PC-9 (cell line): ENCODE measurements at places on chromosomes 6 and 20. TPM values are rescaled to one million over a fixed set of nuclear protein-coding genes. Genes with fewer than 3 reads are reported as not detected.

RAET1G gene
- 0.88 TPM in 1 of 2 replicates, not detected in the other for total RNA-seq

BRD2 gene
- 130 and 157 TPM in 2 replicates for total RNA-seq

RIMS1 gene
- total RNA-seq, result 0.10 TPM in 1 of 2 replicates, not detected in the other

IYD gene
- total RNA-seq, result not detected in 2 replicates

HLA-DMB gene
- 0.73 and 1.1 TPM in 2 replicates for total RNA-seq

SPATS1 gene
- total RNA-seq, result not detected in 2 replicates

ZSCAN26 gene
- 12.1 and 14.8 TPM in 2 replicates for total RNA-seq

EPPIN gene
- total RNA-seq, result not detected in 2 replicates

POU5F1 gene
- 1.1 and 1.4 TPM in 2 replicates for total RNA-seq

MCM8 gene
- total RNA-seq, result 18.2 and 22.4 TPM in 2 replicates

TNXB gene
- total RNA-seq, result 15.1 and 22.1 TPM in 2 replicates

LY6G6C gene
- 1.2 and 2.1 TPM in 2 replicates for total RNA-seq

LY86 gene
- not detected in 2 replicates for total RNA-seq

BANF2 gene
- not detected in 2 replicates for total RNA-seq

RFX6 gene
- total RNA-seq, result not detected in 2 replicates

TRMT6 gene
- 12.2 and 16.2 TPM in 2 replicates for total RNA-seq

TNNC2 gene
- 1.3 TPM in 1 of 2 replicates, not detected in the other for total RNA-seq

KIFC1 gene
- total RNA-seq, result 82.9 and 91.4 TPM in 2 replicates

LY6G6D gene
- total RNA-seq, result not detected in 2 replicates

OR2B6 gene
- total RNA-seq, result 1.5 and 1.6 TPM in 2 replicates

BNIP5 gene
- total RNA-seq, result not detected in 2 replicates

CPNE5 gene
- total RNA-seq, result 0.37 and 0.40 TPM in 2 replicates

ARFGEF2 gene
- 39.9 and 47.0 TPM in 2 replicates for total RNA-seq
